Right ventricle myocardium inferior (tissue), 1 donor: ENCODE measurements at places on chromosomes 4 and X.

- no peak for DNase-seq
These were observed 539.8 kb downstream of the ADGRL3 start for GRCh38 chr4:61739887-61740286.

DNA sequence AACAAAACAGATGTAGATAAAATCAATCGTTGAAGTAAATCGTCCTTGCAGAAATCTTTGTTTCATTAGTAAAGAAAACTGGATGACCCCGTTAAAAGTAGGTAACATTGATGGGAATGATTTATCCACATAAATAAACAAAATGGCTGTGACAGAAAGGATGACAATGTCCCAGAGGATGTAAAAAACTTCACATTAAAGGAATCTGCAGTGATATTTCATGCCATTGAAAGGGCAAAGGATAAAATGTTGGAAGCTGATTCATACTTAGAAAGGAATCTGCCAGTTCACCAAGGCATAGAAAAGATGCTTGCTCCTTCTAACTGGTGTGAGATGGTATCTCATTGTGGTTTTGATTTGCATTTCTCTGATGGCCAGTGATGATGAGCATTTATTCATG, 24.2 kb upstream of the EPGN start:
- no peak for DNase-seq

- DNase-seq: no peak
These were observed 130.1 kb downstream of the EGF start for GRCh38 chr4:110042545-110043517.

DNA sequence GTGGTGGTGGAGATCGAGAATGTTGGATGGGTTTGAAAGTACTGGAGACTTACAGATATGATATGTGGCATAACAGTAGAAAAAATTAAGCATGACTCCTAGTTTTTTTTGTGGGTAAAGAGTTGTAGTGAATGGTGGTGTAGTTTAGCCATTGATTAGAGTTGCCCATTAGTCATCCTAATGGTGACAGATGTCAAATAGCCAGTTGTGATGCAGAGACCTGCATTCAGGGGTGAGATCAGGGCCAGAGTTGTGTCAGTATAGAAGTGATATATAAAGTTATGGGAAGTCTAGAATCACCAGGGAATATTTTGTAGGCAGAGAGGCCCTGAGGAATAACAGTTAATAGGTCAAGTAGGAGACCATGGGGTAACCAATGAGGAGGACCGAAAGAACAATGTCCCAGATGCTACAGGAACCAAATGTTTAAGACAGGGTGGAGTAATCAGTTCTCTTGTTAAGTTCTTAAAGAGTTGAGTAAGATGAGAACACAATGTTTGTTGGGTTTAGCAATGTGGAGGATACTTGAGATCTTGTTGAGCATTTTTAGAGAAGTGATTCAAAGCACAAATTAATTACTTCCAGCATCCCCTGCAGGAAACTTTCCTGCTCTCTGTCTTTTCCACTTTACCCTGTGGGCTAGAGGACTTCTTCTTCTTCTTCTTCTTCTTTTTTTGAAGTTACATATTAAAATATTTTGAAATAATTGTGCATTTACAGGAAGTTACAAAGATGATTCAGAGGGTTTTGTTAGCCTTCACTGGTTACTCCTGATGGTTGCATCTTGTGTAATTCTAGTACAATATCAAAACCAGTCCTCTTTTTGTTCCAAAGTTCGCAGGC, 13.3 kb downstream of the SGMS2 start:
- no peak for DNase-seq

GRCh38 chr4:151227731-151228130, 49.2 kb upstream of the PRSS48 start:
- no peak for DNase-seq

GRCh38 chr4:11487139-11487538, 58.4 kb upstream of the HS3ST1 start:
- DNase-seq: no peak

DNA sequence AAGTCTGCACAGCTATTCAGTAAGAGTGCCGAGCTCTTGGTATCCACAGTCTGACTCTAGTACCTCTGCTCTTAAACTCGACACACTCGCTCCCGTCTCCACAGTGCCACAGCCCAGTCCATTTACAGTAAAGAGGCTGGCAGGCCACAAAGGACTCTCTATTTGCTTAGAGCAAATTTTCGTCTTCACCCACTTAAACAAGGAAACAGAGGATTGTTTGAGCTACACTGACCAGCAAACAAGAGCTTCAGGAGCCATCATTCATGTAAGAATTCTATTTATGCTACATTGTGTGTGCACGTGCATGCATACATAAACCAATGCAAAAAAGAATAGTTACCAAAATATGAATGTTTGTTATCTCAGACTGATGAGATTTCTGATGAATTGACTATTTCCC, 290.2 kb downstream of the USP46 start:
- DNase-seq: no peak

- DNase-seq: no peak
These were observed 55.3 kb downstream of the UGT2A2 start for GRCh38 chr4:69584135-69584534.
